Tibial artery (tissue), 4 donors: ENCODE measurements at places on chromosomes 7 and 10.

DNA sequence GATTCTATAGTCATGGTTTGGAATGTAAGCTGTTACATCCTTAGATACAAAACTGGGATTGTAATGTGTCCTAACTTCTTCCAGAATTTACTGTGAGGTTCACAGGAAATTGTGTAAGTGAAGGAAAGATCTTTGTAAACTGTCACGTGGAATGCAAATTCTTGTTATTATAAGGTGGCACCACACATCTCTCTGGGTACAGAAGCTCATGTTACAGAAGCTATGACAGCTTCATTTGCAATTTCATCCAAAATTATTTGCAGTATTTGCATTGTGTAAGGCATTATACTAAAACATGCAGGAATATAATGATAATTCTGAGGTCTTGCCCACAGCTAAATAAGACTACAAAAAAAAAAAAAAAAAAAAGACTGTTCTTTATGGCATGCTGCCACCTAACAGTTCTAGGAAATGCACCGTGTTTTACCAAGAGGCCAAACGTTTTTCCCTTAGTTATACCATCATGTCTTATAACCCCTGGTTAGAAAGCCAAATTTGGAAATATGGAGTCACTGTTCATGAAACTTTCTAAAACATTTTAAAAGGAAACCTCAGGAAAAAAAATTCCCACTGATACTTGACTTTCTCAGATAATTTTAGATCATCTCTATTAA is 17.6 kb downstream of the MINDY3 start:
- H3K27me3 ChIP-seq, result no peaks in the 10 kb centered on the region
- DNase-seq, result no peak
- peak overlapping the region; percentile 8 for H3K27ac ChIP-seq
- no peaks in the 10 kb centered on the region for H3K4me1 ChIP-seq
- no peak overlapping the region for H3K4me3 ChIP-seq

DNA sequence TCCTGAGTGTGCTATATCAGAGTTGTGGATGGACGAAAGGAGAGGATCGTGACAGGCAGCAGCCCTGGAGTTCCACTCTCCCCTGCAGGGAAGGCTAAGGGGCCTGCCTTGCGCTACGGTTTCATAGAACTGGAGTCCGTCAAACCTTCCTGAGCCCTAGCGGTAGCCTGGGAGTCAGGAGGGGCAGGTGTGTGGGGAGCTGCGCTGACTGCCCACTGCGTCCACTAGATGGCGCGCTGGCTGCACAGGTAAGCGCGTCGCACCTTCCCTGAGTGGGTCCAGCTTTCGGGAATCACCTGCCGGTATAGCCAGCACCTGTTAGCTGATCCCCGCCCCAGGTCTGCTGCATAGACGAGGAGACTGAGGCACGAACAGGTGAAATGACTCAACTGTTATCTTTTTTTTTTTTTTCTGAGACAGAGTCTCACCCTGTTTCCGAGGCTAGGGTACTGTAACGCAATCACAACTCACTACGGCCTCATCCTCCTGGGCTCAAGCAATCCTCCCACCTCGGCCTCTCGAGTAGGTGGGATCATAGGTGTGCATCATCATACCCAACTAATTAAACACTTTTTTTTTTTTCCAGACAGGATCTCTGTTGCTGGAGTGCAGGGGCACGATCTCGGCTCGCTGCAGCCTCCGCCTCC is 20.2 kb upstream of the BAIAP2L1 start:
- H3K27ac ChIP-seq, result no peak overlapping the region
- H3K4me1 ChIP-seq, result no peaks in the 10 kb centered on the region
- H3K36me3 ChIP-seq, result no peaks in the 10 kb centered on the region
- no peak for DNase-seq
- peaks cover 27% of the 10 kb centered on the region for H3K27me3 ChIP-seq

- no peaks in the 10 kb centered on the region for H3K27me3 ChIP-seq
- peak overlapping the region; percentile 36 for H3K27ac ChIP-seq
- no peaks in the 10 kb centered on the region for H3K36me3 ChIP-seq
Observed at GRCh38 chr7:151743481-151743983, 133.4 kb downstream of the PRKAG2 start.

DNA sequence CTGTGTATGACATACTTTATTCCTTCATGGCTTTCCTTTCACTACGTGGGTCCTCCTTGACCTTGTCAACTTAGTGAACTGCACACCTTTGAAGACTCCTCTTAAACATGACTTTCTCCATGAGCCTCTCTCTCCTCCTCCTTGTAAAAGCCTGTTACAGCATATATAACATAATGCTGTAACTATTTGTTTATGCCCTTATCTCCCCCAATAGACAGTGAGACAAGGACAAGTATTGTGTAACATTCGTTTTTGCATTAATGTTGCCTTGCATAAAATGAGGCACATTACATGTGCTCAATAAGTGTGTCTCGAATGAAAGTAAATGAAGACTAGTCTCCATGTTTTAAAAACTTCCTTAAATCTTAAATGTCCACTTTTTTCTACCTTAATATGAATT is 4.3 kb upstream of the LAMB1 start:
- no peak overlapping the region for H3K27ac ChIP-seq
- no peaks in the 10 kb centered on the region for H3K27me3 ChIP-seq
- no peak overlapping the region for H3K4me3 ChIP-seq
- DNase-seq, result no peak

- DNase-seq, result peak; percentile 80
- H3K4me1 ChIP-seq, result peaks cover 36% of the 10 kb centered on the region
- H3K36me3 ChIP-seq, result no peaks in the 10 kb centered on the region
- no peaks in the 10 kb centered on the region for H3K27me3 ChIP-seq
- peak within 1 kb of the TSS; percentile 73 for H3K4me3 ChIP-seq
- H3K27ac ChIP-seq, result peak within 1 kb of the TSS; percentile 94
Observed at GRCh38 chr7:55018361-55019190, at the start of gene EGFR. TSS of gene EGFR (plus strand) at chr7:55019017. CDS start at chr7:55019278, 261 bp downstream.

DNA sequence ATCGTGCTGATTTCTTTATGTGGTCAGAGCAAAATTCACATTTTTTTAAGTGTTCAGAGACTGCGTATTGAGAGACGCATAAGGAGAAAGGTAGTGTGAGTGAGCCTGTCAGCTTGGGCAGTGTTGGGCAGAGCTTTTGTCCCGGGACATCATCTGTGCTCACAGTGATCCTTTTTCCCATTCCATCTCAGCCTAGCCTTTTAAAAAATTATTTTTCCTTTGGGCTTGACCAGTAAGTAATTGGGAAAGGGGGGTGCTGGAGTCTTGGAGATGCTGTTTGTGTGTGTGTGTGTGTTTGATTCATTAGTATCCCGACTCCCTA is 1.5 kb downstream of the NRF1 start:
- H3K36me3 ChIP-seq, result no peaks in the 10 kb centered on the region
- peak overlapping the region; percentile 75 for H3K4me3 ChIP-seq
- peaks cover 30% of the 10 kb centered on the region for H3K4me1 ChIP-seq

DNA sequence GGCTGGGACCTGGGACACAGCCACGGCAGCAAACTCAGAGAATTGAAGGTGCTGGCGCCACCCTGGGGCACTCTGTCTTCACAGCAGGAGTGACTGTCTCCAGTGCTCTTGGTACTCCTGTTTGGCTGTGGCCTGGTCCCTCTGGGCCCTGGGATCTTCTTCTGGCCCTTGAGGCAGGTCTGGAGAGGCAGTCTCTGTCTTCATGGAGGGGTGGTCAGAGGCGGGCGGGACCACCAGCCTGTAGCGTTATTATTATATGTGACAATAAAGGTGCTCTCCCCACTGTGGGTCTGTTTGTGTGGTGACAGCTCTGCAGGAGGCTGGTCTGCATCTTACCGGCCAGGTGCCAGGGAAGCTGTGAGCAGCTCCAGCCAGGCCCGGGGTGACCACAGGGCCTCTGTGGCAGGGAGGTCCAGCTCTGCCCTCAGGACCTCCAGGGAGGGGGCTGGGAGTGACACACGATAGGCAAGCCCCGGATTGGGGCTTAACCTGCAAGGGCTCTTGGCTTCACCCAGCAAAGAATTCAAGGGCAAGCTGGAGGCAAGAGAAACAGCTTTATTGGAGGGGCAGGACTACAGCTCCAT is 70.3 kb downstream of the MYL10 start:
- no peaks in the 10 kb centered on the region for H3K4me1 ChIP-seq
- H3K27ac ChIP-seq, result no peak overlapping the region
- no peaks in the 10 kb centered on the region for H3K36me3 ChIP-seq
- peak; percentile 44 for DNase-seq
- no peaks in the 10 kb centered on the region for H3K27me3 ChIP-seq

GRCh38 chr10:99233689-99234037 is 2.0 kb downstream of the HPSE2 start:
- no peaks in the 10 kb centered on the region for H3K27me3 ChIP-seq
- DNase-seq, result no peak
- H3K4me3 ChIP-seq, result peak overlapping the region; percentile 57

GRCh38 chr10:93220296-93221170 is 146.8 kb downstream of the CYP26A1 start:
- H3K4me1 ChIP-seq, result no peaks in the 10 kb centered on the region
- H3K4me3 ChIP-seq, result no peak overlapping the region
- no peaks in the 10 kb centered on the region for H3K36me3 ChIP-seq

GRCh38 chr7:70795948-70796347 is 336.0 kb upstream of the GALNT17 start:
- no peak for DNase-seq
- H3K4me1 ChIP-seq, result no peaks in the 10 kb centered on the region
- no peaks in the 10 kb centered on the region for H3K27me3 ChIP-seq
- H3K36me3 ChIP-seq, result peaks cover 14% of the 10 kb centered on the region
